Vein endothelial cell (primary cell): ENCODE measurements at places on chromosomes 12 and 14. TPM values are rescaled to one million over a fixed set of nuclear protein-coding genes. Genes with fewer than 3 reads are reported as not detected.

The CYP46A1 gene
- total RNA-seq = 0.19 TPM in 1 of 2 replicates, not detected in the other

The ABCD2 gene
- not detected in 2 replicates for total RNA-seq

The GCH1 gene
- 2.3 and 5.8 TPM in 2 replicates for total RNA-seq

The LYSET gene
- 11.4 and 12.6 TPM in 2 replicates for total RNA-seq

The PLEKHG7 gene
- not detected in 2 replicates for total RNA-seq

The NPFF gene
- not detected in 2 replicates for total RNA-seq

The IKBIP gene
- total RNA-seq = 46.1 and 62.8 TPM in 2 replicates

The PLXNC1 gene
- under 0.01 and 0.33 TPM in 2 replicates for total RNA-seq

The DPPA3 gene
- total RNA-seq = not detected in 2 replicates

The HOXC9 gene
- total RNA-seq = under 0.01 and 0.19 TPM in 2 replicates

The GZMB gene
- total RNA-seq = not detected in 2 replicates

The EMP1 gene
- total RNA-seq = 127 and 448 TPM in 2 replicates

The TTC6 gene
- 0.19 and 0.33 TPM in 2 replicates for total RNA-seq

The ARHGAP9 gene
- not detected in 2 replicates for total RNA-seq

The SMIM41 gene
- total RNA-seq = 0.19 TPM in 1 of 2 replicates, not detected in the other

The E2F7 gene
- 19.3 and 35.9 TPM in 2 replicates for total RNA-seq

The DLGAP5 gene
- 24.2 and 50.6 TPM in 2 replicates for total RNA-seq

The SERPINA10 gene
- not detected in 2 replicates for total RNA-seq

The AQP2 gene
- total RNA-seq = not detected in 2 replicates

The NTF3 gene
- 0.19 TPM in 1 of 2 replicates, not detected in the other for total RNA-seq

The DUSP16 gene
- 10.6 and 11.1 TPM in 2 replicates for total RNA-seq

The LIN7A gene
- total RNA-seq = under 0.01 and 0.19 TPM in 2 replicates

The NEUROD4 gene
- not detected in 2 replicates for total RNA-seq

The CISTR gene
- total RNA-seq = not detected in 2 replicates

The FSCB gene
- total RNA-seq = not detected in 2 replicates

The APOF gene
- total RNA-seq = not detected in 2 replicates

The POU6F1 gene
- 2.9 and 5.6 TPM in 2 replicates for total RNA-seq

The DDX54 gene
- total RNA-seq = 56.8 and 65.6 TPM in 2 replicates

The AMIGO2 gene
- total RNA-seq = 6.9 and 8.1 TPM in 2 replicates

The BICDL1 gene
- not detected in 2 replicates for total RNA-seq

The CLEC14A gene
- total RNA-seq = 418 and 421 TPM in 2 replicates

The LDHB gene
- total RNA-seq = 416 and 541 TPM in 2 replicates

The KCNC2 gene
- not detected in 2 replicates for total RNA-seq

The CLEC6A gene
- total RNA-seq = not detected in 2 replicates

The NFATC4 gene
- total RNA-seq = 11.4 and 20.0 TPM in 2 replicates

The LMNTD1 gene
- 0.29 TPM in 1 of 2 replicates, not detected in the other for total RNA-seq

The PRB2 gene
- not detected in 2 replicates for total RNA-seq

The POTEG gene
- total RNA-seq = not detected in 2 replicates

The NTS gene
- not detected in 2 replicates for total RNA-seq

The PRICKLE1 gene
- total RNA-seq = 21.9 and 23.5 TPM in 2 replicates

The WDHD1 gene
- 7.5 and 13.5 TPM in 2 replicates for total RNA-seq

The MFAP5 gene
- 0.33 TPM in 1 of 2 replicates, not detected in the other for total RNA-seq

The MYL2 gene
- not detected in 2 replicates for total RNA-seq

The ACSM4 gene
- not detected in 2 replicates for total RNA-seq

The DHRS7 gene
- 46.1 and 46.4 TPM in 2 replicates for total RNA-seq

The MYF6 gene
- total RNA-seq = not detected in 2 replicates

The KRT86 gene
- total RNA-seq = not detected in 2 replicates

The NYNRIN gene
- total RNA-seq = 14.6 and 28.7 TPM in 2 replicates

The TPPP2 gene
- total RNA-seq = not detected in 2 replicates

The IQSEC3 gene
- total RNA-seq = under 0.01 TPM in 1 of 2 replicates, not detected in the other

The CACNA1C gene
- 0.86 and 0.98 TPM in 2 replicates for total RNA-seq

The TMEM253 gene
- total RNA-seq = not detected in 2 replicates

The SYNJ2BP gene
- total RNA-seq = 23.5 and 29.9 TPM in 2 replicates
